Activated gamma-delta T cell treated with anti-CD3 and anti-CD28 coated beads, Interleukin-2, amount 50 U/mL, for 16 hours (primary cell): ENCODE measurements at places on chromosomes 4 and X.

DNA sequence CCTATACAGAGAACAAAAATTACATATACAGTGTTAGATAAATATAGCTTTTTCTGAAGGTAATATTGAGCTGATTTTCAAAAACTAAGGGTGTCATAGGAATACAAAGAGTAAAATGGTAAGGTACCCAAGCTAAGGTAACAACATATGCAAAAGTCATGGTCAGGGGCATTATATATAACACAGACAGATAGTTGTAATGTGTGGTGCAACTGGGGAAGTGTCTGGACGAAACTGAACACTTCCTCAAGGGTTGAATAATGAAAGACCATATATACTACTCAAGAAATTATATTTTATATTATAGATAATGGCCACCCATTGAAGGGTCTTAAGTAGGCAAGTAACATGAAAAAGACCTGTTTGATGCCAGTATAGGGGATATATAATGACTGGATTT is 262.1 kb upstream of the CXXC4 start:
- no peak for DNase-seq

DNA sequence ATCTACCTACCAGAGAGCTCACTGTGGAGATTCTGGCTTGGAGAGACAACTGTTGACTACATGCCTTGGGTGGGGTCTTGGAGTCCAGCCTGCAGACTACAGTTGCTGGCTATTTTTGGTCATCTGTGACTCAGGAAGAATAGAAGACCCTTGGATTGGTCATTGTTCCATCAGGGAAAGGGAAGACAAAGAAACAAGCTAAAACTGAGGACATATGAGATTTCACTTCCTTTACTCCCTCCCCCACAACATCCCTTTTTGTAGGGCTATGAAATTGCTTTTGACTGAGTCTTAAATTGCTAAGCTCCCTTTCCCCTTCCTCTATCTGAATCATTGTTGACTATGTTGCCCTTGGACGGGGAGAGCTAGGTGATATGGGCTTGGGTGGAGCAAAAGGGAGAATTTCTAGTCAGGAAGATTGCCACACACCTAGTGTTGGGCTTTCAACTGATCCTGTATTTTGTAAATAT is 11.7 kb downstream of the MSN start:
- no peak for DNase-seq

GRCh38 chr4:186168750-186169149 is 22.6 kb upstream of the CYP4V2 start:
- no peak for DNase-seq

- DNase-seq, result no peak
Observed at GRCh38 chrX:21354725-21355124, 19.5 kb upstream of the CNKSR2 start.

GRCh38 chr4:165515201-165515600 is 136.4 kb downstream of the CPE start:
- DNase-seq, result no peak

- peak; percentile 28 for DNase-seq
Observed at GRCh38 chrX:153934762-153935325, at the start of gene NAA10. Gene NAA10, minus strand, starts transcription at chrX:153935037. Its CDS starts 133 bp downstream, at chrX:153934904.

GRCh38 chr4:79625361-79625760 is 217.3 kb upstream of the GK2 start:
- DNase-seq, result no peak

DNA sequence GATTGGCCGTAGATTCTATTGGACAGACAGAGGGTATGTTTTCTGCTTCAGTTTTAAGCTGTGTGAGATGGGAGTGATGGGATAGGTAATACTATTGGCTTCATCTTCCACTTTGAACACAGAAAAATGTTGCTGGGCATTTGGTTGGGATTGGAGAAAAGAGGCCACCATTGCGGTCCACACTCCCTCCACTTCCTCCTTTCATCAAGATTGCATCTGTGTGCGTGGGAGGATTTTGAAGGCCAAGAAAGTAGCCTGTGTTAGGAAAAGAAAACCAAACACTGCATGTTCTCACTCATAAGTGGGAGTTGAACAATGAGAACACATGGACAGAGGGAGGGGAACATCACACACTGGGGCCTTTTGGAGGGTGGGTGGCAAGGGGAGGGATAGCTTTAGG is 56.4 kb downstream of the EGF start:
- no peak for DNase-seq

GRCh38 chr4:182369211-182369610 is 126.0 kb downstream of the TENM3 start:
- DNase-seq, result no peak

DNA sequence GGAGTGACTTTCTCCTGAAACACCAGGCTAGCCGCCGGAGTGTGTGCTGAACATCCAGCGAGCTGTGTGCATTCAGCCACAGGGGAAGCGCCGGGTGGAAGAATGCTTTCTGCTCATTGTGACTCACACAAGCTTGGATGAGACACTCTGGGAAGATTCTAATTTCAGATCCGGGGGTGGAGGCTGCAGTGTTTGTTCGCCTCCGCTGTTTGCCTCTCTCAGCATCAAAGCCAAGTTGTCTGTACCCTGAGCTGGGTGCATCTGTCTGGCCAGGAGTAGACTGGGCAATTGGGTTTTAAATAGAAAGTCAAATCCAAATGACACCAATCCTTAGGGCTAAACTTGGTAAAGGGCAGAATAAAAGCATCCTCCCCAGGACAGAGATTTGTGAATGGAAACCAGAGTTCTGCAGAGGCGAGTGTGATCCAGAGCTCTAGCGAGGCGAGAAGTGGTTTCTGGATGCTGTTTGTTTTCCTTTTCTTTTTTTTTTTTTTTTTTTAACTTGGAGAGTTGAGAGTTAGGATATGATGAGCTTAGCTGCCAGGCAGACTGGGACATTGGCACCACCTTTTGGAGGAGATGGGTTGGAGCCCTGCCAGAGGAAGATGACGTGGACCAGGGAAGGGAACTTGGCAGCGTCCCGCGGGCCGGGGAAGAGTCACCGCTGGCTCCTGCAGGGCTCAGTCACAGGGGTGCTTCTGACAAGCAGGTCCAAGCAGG is 196.0 kb upstream of the PSAPL1 start:
- no peak for DNase-seq

GRCh38 chr4:171676555-171677215 is 136.5 kb upstream of the GALNTL6 start:
- no peak for DNase-seq

- DNase-seq, result no peak
Observed at GRCh38 chrX:153765138-153766079, 1.4 kb downstream of the PLXNB3 start.

DNA sequence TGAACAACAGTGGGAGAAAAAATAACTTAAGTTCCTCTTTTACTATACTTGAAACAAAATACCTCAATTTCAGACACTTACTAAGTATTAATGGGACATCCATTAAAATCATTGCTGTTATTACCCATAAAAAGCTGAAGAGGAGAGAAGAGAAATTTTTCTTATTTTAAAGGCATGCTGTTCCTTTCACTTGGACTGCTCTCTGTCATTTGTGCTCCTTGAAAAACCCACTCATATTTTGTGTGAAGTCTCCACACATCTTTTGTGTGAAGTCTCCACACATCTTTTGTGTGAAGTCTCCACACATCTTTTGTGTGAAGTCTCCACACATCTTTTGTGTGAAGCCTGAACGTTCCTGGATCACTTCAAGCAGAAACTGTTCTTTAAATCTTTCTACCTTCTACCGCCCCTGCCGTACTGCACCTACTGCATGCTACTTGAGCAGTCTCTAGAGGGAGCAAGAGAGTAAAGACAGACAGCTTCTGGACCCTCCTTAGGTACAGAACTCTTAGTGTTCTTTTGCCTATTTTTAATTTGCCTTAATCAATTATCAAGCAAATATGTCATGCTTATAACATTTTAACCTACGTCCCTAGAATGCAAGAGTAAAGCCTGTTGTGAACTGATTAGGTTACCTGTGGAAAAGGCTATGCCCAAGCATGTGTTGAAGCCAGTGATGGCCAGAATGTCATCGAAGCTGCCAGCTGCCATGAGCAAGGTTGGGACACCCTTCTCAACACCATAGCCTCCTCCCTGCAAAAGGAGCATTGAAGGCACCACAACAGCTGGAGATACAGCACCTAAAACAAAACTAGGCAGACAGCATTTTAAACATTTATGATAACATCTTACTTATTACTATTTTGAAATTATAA is 27.1 kb upstream of the SLC9B1 start:
- peak; percentile 9 for DNase-seq

GRCh38 chrX:132665676-132666075 is 176.8 kb upstream of the MBNL3 start:
- no peak for DNase-seq

- no peak for DNase-seq
Observed at GRCh38 chr4:108171339-108172230, 2.9 kb upstream of the LEF1 start.

- DNase-seq, result no peak
Observed at GRCh38 chr4:75916091-75916661, 13.9 kb upstream of the PPEF2 start.

DNA sequence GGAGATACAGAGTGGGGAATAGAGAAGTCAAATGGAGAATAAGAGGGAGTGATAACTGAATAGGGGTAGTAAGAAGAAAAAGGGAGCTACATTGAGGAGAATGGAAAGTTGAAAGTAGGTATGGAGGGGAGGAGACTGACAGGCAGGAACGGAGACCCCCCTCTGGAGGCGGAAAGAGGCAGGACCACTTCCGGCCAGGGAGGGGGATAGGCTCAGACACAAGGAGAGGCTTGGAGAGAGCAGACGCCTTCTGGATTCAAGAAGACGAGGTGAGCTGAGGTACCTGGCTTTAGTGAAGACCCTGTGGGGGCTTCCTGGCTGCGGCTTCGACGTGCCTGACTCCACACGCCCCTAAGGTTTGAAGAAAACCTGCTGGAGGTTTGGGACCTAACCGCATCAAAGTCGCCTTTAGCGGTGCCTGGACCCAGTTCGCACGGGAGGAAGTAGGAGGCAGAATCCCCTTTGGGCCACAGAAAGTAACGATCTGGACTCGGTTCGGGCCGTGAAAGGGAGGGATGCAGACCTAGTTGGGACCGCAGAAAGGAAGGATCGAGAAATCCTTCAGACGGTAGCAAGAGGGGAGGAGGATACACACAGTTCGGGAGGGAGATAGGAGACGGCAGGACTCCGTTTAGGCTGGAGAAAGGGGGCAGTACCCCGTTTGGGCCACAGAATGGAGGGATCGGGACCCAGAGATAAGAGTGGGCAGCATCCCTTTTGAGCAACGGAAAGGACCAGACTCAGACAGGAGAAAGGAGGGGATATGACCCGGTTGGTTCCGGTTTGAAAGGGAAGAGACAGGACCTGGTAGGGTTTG is at the start of gene TRO:
TSS of gene TRO (plus strand) at position 215 of the 817 bp plus-strand sequence. CDS start 1,423 bp downstream, outside the sequence.
- DNase-seq, result no peak

DNA sequence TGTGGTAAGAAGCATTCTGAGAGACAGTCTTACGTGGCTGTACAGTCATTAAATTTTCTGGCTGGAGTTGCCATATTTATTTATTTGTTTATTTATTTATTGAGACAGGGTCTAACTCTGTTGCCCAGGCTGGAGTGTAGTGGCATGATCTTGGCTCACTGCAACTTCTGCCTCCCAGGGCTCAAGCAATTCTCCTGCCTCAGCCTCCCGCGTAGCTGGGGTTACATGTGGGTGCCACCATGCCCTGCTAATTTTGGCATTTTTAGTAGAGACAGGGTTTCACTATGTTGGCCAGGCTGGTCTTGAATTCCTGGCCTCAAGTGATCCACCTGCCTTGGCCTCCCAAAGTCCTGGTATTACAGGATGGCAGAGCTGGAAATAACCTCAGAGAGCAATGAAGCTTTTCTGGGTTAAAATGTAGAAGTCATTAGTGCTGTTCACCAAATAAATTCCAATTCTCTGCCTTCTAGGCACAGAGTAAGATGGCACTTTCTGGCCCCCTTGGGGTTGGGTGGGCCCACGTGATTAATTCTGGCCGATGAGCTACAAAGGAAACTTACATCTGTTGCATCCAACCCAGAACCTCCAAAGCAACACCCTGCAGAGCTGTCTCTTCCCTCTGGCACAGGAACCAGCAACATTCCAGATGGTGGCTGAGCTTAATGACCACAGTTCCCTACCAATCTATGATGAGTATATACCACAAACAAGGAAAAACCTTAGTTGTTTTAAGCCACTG is 4.5 kb downstream of the MRFAP1 start:
- DNase-seq, result no peak

DNA sequence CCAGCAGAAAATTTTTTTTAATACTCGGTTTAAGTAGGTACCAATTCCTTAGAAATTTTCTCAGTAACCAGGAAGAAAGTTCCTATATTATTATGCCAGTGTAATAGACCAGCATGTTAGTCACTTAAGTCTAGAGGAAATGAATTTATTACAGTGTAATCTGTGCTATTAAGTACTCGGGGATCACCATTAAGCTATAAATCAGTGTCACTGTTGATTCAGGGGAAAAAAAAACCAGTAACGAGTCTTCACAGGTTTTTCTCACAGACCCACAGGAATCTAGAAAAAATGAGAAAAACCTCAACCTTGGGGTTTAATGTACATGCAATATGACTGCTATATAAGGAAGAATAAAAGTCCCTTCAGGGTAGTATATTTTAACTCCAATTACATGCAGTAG is 138.3 kb upstream of the IL1RAPL2 start:
- DNase-seq, result no peak

DNA sequence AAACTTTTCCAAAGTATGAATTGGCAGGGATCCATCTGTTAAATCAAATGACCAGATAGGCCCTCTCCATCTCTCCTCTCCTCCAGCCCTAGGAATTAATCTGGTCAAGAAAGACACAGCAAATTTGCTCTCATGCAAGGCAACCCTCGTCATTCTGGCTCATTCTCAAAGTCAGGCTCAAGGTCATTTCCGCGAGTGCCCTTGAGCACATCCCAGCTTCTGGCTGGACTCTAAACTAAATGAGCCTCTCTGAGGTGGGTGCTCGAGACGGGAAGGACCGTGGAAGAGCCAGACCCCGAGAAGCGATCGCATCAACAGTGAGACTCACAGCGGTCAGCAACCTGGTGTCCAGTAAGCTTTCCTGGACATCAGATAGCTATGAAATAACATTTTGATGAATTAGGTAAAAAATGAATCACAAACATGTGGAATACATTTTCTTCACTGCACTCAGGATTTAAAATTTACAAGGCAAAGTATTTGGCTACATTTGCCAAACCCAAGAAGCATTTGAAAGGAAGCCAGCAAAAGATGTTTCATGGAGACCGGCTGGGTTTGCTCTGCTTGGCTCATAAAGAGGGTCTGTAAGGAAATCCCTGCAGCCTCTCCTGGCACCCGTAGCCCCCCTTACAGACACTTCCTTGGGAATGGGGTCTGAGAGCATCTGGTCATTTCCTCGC is 121.0 kb downstream of the ENPP6 start:
- DNase-seq, result no peak

DNA sequence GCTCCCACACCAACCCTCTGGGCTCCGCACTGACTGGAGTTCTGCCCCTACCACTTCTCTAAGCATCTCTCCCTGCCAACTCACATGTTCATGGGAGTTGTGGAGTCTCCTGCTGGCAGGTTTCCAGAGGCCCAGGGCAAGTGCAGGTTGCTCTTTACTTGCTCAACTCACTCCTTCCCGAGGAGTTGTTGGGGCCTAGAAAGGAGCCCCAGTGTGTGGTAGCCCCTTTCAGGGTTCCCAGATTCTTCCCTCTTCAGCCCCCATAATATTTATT is 52.5 kb downstream of the POF1B start:
- DNase-seq, result no peak

- no peak for DNase-seq
Observed at GRCh38 chr4:78293821-78294301, 236.7 kb downstream of the FRAS1 start.
